Left cardiac atrium (tissue), 4 donors: ENCODE measurements at places on chromosomes 7 and 10.

GRCh38 chr7:81743665-81744064 is 26.2 kb downstream of the HGF start:
- no peak for DNase-seq

GRCh38 chr10:3923033-3923432 is 138.0 kb upstream of the KLF6 start:
- DNase-seq, result no peak

DNA sequence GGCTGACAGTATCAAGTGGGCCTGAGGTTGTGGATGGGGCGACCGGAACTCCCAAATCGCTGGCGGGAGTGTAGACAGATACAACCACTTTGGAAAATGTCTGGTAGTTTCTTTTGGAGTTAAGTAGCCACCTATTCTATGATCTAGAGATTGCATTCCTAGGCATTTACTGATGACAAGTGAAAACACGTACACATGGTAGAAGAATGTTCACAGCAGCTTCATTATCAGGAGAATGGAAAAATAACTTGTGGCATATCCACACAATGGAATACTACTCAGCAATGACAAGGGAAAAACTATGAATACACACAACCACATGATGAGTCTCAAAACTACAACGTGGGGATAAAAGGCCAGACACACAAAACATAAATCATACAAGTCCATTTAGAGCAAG is 146.0 kb downstream of the MYOF start:
- DNase-seq, result no peak

- peak; percentile 49 for DNase-seq
Measured at GRCh38 chr10:112950714-112951358, 789 bp downstream of the TCF7L2 start.
